Caki2 (cell line): ENCODE measurements at places on chromosomes 1 and 21. TPM values are rescaled to one million over a fixed set of nuclear protein-coding genes. Genes with fewer than 3 reads are reported as not detected.

TIAM1 gene
- total RNA-seq, result 0.67 and 4.2 TPM in 2 replicates

DNA sequence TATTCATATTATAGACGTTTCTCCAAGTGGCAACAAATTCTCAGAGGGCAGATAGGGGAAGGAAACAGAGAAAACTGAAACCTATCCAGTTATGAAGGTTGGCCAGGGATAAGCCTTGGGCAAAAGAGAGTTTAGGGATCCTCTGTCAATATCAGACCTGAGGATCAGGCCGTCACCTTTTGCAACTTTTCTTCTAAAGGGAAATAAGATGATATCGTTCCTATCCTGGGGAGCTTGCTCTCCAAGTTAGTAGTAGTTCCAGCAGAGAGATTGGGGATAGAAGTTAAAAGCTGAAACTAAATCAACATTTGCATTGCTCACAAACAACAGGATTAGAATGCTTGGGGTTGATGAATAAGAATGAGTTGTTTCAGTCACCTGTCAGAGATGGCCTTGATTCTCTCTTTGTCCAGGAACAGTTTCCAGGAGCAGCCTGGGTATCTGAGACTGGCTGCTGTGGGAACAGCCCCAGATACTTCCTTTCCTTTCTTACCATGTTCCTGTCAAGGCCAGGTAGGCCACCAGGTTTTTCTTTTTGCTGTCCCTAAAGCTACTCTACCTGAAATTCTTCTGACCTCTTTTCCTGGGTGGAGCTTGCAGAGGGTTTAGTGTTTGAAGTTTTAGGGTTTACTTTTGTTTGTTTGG, 2.5 kb downstream of the RIIAD1 start:
- no peak for DNase-seq

GRCh38 chr1:24828887-24829192, 83.6 kb downstream of the CLIC4 start:
- DNase-seq, result no peak

DNA sequence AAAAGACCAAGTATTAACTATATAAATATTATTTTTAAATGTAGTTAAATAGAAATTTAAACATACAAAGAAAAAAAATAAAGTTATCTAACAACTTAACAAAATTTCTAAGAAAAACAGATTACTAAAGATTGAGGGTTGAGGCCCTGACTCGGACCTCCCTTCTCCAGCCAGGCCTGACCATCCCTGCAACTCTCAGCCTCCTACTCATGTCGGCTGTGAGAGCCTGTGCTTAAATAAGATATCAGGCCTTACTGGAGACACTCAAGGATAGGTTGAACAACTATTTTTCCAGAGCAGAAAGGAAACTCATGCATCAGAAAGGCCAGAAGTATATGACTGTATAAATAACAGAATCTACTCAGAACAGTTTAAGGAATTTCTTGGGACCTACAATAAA, 33.0 kb upstream of the PSMG1 start:
- DNase-seq, result no peak
